ENCODE measurements at places on chromosomes 5 and 9. TPM values are rescaled to one million over a fixed set of nuclear protein-coding genes. Genes with fewer than 3 reads are reported as not detected.

The ADGRD2 gene
- polyA plus RNA-seq = 0.19 TPM

DNA sequence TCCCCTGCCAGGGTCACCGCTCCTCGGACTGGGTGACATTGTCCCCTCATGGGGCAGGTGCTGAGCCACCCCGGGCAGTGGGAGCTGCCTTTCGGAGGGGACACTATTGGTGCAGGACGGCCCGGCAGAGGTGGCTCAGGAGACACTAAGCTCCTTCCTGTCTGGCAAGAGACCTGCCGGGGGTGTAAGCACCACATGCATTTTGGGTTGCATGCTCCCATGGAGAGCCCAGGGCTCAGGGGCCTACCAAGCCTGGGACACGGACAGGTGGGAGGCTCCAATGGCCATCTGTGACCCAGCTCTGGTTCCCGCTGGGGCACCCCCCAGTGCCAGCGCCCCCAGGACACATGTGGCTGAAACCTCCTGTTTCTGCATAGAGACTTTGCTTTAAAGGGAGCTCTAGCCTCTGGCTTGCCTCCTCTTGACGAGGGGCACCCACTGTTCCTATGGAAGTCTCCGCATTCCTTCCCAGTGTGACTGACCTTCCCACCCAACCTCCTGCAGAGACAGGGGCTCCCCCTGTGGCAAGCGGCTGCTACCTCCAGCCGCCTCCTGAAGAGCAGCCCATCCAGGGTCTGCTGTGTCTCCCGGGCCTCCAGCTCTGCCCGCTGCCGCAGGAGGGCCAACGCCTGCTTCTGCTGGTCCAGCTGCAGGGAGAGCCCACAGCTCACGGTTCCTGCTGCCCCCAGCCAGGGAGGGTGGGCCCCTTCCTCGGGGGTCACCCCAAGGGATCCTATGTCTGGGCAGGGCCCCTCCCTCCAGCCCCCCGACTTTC, 28.1 kb downstream of the CCDC187 start:
- DNase-seq = no peak

The BOD1 gene
- 126 TPM for polyA plus RNA-seq

The CARD9 gene
- 2.8 TPM for polyA plus RNA-seq

DNA sequence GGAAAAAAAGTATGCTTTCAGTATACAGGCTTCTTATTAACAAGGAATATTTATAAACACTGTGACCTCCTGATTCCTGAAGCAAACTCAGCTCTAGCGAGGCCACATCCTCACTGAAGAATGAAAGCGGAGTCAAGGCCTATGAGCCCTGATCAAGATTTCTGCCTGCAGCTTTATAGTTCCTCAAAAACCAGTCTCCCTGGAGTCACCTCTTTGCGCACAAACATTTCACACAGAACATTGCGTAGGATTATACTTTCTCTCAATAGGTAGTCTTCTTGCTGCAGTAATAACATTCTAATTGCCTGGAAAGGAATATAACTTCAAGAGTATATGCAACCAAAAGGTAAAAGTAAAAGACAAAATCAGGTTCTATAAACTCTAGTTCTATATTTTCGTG, 62.9 kb downstream of the SLC24A2 start:
- DNase-seq = no peak

GRCh38 chr9:27154908-27155307, 45.9 kb downstream of the TEK start:
- DNase-seq = peak; percentile 15

The ADAMTS19 gene
- polyA plus RNA-seq = 5.4 TPM

The RANBP17 gene
- polyA plus RNA-seq = 16.9 TPM

DNA sequence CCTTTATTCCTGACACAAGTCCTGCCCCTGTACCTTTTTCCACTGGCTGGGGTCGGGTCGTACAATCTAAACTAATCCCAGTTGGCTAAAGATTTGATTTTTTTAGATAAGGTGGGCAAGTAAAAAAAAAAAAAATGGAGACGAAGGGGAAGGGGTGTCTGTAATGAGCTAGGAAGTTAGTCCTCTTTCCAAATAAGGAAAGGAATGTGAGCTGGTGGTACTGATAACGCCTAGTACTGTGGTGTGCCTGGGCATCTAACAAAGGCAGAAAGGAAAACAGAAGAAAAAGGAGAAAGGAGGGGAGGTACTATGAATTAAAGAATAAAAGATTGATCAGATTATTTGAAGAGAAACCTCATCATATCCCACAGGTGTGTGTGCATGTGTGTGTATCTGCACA, 21.3 kb downstream of the PRDM9 start:
- no peak for DNase-seq

The HTR4 gene
- 0.12 TPM for polyA plus RNA-seq

- DNase-seq = no peak
Measured at GRCh38 chr9:109336409-109336808, 15.6 kb upstream of the EPB41L4B start.
